ENCODE measurements at places on chromosomes 2 and 18. TPM values are rescaled to one million over a fixed set of nuclear protein-coding genes. Genes with fewer than 3 reads are reported as not detected.

DNA sequence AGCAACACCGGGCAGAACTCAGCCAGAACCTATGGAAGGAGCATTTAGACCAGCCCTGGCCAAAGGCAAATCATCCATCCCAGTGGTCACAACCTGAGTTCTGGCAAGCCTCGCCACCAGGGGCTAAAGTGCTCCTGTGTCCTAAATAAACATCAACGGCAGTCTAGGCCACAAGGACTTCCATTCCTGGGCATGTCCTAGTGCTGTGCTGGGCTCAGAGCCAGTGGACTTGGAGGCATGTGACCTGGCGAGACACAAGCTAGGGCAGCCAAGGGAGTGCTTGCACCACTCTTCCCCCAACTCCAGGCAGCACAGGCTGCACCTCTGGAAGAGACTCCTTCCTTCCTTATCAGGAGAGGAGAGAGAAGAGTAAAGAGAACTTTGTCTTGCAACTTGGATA lies 69.0 kb downstream of the ST6GAL2 start:
- no peaks in the 10 kb centered on the region for H3K27me3 ChIP-seq
- no peak overlapping the region for H3K4me3 ChIP-seq
- DNase-seq: no peak
- no peaks in the 10 kb centered on the region for H3K36me3 ChIP-seq
- no peaks in the 10 kb centered on the region for H3K4me1 ChIP-seq

- H3K4me3 ChIP-seq: peak overlapping the region; percentile 17
These were observed 86.9 kb downstream of the LTBP1 start for GRCh38 chr2:33033606-33034081.

- peak; percentile 55 for DNase-seq
- H3K36me3 ChIP-seq: no peaks in the 10 kb centered on the region
- no peak overlapping the region for H3K27ac ChIP-seq
These were observed 138.8 kb downstream of the MCFD2 start for GRCh38 chr2:46776687-46777327.

GRCh38 chr2:98839292-98839691 lies 96.7 kb downstream of the CRACDL start:
- no peak overlapping the region for H3K4me3 ChIP-seq
- H3K27ac ChIP-seq: no peak overlapping the region
- no peak for DNase-seq
- H3K4me1 ChIP-seq: no peaks in the 10 kb centered on the region
- H3K27me3 ChIP-seq: no peaks in the 10 kb centered on the region

GRCh38 chr2:30665761-30666265 lies 141.4 kb downstream of the CAPN13 start:
- H3K27ac ChIP-seq: peak overlapping the region; percentile 18
- no peaks in the 10 kb centered on the region for H3K36me3 ChIP-seq
- H3K4me3 ChIP-seq: no peak overlapping the region

DNA sequence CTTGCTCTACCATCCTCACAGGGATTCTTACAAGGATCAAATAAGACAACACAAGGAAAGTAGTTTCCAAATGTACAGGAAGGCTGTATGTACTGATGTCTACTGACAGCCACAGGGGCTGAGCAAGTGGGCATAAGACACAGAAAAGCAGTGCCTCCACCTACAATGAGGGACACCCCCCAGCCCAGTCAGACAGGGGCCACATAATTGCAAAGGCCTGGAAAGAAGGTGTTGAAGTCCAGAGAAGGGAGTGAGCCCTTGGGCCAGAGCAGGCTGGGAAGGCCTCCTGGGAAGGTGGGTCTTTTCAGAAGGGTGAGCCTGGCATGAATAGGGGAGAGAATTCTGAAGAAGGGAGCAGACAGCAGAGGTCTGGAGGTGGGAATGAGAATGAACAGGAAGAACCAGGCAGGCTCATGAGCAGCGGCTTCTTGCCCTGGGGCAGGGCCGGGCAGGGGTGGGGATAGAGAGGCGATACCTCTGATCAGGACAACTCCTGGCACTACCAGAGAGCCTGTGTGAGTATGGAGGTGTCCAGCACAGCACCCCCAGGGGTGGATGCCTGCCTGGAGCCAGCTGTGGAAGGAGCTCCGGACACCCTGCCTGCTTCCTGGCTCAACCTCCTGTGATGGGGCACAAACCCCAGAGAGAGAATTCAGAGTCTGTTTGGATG lies 30.1 kb downstream of the HS1BP3 start:
- H3K27ac ChIP-seq: peak overlapping the region; percentile 91
- peaks cover 44% of the 10 kb centered on the region for H3K4me1 ChIP-seq
- H3K4me3 ChIP-seq: no peak overlapping the region
- peak; percentile 7 for DNase-seq

- no peak overlapping the region for H3K4me3 ChIP-seq
- no peaks in the 10 kb centered on the region for H3K36me3 ChIP-seq
- DNase-seq: no peak
- peaks cover 26% of the 10 kb centered on the region for H3K4me1 ChIP-seq
- no peak overlapping the region for H3K27ac ChIP-seq
These were observed 68.8 kb upstream of the TMEM87B start for GRCh38 chr2:111986116-111986900.

The SRD5A2 gene
- not detected for total RNA-seq

The NMUR1 gene
- 2.2 TPM for total RNA-seq

The TEX44 gene
- total RNA-seq: not detected

The SLC19A3 gene
- 4.2 TPM for total RNA-seq

The MZT2B gene
- 144 TPM for total RNA-seq

The CERKL gene
- total RNA-seq: not detected

All from transverse colon (tissue), 4 donors.